ENCODE measurements at places on chromosomes 3 and 15.

DNA sequence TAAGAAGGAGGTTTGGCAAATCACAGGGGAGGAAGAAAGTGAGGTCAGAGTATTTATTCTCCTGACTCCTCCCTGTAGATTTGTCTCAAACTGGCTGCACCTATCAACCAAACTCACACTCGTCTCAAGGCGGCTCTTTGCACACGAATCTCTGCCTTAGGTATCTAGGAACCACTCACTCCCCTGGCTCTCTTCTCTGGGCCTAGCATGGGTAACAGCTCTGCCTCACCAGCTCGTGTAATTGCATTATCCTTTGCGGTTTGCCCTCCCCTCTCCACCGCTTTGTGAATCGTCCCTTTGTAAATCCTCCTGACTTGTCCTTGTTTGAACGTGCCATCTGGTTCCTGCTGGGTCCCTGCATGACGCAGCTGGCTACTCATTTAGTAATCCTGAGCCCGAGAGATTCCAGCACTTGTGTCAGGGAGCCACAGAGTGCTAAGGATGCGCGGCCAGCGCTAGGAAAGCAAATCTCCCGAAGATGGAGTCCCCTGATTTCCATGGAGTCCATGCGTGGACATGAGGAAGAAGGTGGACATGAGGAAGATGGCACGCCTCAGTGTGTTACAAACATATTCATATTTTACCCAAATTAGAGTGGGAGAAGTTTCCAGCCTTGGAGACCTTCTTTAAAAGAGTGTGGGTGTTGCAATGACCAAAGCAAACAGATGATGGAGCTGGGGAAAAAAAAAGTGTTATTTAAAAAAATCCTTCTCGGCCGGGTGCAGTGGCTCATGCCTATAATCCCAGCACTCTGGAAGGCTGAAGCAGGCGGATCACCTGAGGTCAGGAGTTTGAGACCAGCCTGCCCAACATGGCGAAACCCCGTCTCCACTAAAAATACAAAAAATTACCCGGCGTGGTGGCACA, 26.7 kb downstream of the NRROS start:
- no peak for DNase-seq

DNA sequence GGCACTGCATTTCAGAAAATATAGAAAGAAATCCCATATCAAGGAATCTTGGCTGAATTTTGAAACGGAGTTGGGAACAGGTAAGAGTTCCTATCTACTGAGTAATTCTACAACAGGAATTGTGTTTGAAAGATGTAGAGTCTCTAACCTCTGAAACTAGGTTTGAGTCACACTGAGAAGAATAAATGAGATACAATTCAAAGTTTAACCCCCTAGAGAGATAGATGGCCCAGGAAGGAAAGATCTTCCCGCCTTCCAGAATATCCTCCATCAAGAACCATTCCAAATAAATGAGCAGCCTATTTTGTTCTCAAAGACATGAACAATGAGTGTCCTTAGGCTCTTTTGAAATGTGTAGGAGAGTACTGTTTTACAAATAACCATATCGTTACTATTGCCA, 2.9 kb upstream of the ANP32A start:
- no peak for DNase-seq

- no peak for DNase-seq
These were observed 139.1 kb downstream of the TLE3 start for GRCh38 chr15:69958496-69959084.

DNA sequence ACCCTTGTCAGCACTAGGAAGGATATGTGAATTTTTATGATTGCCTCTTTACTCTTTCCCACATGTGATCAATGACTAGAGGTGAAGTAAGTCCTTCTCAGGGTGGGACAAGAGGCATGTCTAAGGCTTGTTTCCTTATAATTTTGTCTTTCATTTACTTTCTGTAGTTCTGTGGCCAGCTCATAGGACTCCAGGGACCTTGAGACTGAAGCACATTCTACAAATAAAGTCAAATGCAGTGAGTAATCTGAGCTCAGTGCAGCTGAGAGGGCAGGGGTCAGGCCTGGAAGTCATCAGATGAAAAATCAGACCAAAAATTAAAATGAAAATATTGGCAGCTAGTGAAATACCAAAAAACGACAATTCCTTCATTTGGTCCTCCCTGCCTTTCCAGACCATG, 424.7 kb upstream of the THBS1 start:
- DNase-seq = no peak

- no peak for DNase-seq
These were observed 352.5 kb upstream of the C2CD4B start for GRCh38 chr15:62517541-62517940.

- no peak for DNase-seq
These were observed 11.1 kb upstream of the SATB1 start for GRCh38 chr3:18436213-18436612.

GRCh38 chr3:146770881-146771280, 165.7 kb upstream of the PLSCR5 start:
- DNase-seq = no peak

DNA sequence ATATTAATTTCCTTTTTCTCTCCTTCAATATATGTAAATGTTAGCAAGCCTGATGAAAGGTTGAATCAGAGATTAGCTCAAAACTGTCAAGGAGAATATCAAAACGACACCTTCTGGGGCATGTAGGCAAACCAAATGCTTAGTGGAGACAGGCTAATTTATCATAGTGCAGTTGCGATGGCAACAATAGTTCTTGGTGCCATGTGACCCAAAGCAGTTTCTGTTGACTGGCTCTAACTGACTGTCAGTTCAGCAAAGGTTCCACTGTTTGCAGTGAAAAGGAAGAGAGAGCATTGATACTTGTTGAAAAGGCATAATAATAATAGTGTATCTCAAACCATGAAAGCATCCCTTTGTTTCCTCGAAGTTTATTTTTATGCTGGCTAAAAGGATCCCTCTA, 513.9 kb downstream of the NLGN1 start:
- no peak for DNase-seq

GRCh38 chr3:12719541-12719940, 39.5 kb downstream of the TMEM40 start:
- DNase-seq = no peak

- DNase-seq = peak; percentile 87
These were observed 88.4 kb upstream of the RASGRP1 start for GRCh38 chr15:38652998-38653397.

- DNase-seq = no peak
These were observed 68.5 kb upstream of the SGO1 start for GRCh38 chr3:20254268-20255117.

DNA sequence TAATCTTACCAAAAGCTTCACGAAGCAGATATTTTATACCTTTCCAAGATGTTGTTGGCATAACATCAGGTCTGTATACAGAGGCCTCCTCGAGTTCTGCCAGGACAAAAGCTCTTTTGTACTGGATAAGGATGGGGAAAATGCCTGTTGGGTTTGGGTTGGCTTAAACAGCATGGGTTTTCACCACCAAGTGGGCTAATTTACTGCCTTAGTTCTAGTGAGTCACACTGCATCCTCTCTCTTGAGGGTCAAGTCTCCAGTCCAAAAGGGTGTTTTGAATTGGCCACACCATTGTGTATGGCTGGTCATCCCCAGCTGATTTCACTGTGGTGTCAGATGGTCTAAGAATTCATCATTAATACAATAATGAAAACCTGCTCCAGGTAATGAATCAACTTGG, 26.1 kb upstream of the BHLHE40 start:
- no peak for DNase-seq

- no peak for DNase-seq
These were observed 319.1 kb upstream of the TBL1XR1 start for GRCh38 chr3:177516158-177517011.

GRCh38 chr3:58073301-58074108, 65.3 kb downstream of the FLNB start:
- no peak for DNase-seq

DNA sequence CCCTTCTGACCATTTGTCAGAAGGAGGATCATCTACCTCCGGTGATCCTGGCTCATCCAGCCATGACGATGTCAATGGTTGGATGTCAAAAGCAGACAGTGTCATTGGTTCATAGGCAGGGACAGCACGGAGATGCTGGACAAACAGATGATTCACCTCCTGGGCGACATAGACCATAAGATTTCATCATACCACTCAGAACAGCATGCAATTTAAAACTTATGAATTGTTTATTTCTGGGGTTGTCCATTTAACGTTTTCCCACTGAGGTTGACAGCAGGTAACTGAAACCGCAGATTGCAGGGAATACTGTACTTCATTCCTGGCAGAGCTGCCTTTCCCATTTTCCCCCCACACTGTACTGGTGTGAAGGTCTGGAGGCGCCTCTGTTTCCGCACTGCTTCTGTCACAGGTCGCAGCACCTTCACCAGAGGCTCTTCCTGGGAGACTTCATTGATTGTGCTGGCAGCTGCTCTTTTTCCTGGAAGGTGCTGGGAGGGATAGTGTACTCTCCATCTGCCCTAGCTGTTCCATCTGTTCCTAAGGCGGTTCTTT, 32.5 kb upstream of the TMOD3 start:
- DNase-seq = no peak

DNA sequence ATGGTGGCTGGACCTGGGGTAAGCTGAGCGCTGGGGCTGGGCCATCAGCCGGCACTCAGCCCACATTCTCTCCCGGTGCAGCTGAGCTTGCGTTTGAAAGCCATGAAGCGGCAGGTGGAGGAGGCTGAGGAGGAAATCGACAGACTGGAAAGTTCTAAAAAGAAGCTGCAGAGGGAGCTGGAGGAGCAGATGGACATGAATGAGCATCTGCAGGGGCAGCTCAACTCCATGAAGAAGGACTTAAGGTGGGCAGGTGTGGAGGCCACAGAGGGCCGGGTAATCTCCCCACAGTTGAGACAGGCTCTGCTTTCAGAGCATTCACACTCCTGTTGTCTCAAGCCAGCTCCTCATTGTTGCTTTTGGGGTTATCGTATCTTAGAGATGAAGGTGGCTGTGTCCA, 45.7 kb upstream of the MYZAP start:
- no peak for DNase-seq

DNA sequence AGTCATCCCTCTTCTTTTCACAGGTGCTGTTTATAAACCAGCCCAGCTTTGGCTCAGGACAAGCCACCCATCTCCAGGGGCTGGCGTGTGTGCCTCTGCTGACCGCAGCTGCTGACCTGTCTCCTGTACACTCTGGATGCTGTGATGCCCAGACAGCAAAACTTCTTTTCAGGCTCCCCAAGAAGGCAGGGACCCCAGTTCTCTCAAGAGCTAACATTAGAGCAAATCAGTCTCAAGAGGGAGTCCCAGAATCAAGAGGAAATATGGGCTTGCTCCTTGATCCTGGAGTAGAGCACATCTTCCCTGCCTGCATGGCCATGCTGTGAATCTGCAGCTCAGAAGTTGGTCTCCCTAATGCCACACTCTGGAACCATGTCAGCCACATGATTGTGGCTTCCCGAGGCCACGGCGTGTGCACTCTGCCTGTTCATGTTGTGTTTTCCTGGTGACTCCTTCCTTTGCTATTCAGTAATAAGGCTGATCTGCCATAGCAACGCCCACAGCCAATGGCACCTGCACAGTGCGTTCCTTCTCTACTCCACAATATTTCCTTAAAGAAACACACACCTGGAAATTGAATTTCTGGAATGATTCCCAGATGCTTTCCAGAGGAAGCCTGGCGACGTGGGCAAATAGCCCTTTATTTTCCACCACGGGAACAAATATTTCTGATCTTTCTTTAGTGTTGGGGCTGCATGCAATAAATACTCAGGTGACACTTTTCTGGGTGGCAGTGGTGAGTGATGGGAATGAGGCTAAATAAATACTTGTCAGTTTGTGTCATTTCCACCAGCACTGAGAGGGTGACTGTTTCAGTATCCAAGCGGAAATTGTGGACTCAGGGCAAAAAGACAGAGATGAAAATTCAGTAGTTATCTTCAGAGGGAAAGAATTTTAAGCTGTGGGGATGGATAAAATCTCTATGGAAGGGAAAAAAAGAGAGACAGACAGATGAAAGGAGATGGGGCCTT, 21.9 kb upstream of the THSD4 start:
- no peak for DNase-seq

DNA sequence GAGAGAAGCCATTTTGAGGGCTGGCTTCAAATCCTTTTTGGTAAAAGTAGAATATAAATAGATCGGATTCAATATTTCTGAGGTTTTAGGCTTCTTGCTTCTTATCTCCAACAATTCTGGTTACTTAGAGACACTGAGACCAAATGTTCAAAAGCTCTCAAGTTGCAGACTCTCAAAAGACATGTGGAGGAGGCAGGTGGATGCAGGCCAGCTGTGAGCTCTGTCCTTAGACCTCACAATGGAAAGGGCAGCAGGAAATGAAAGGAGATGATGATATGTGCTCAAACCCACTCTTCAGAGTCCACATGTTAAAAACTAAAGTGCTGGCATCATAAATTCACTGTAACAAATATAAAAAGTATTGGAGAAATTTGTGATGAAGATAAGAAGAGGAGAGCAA, 424.9 kb upstream of the ALCAM start:
- no peak for DNase-seq

- DNase-seq = no peak
These were observed 75.6 kb upstream of the MBNL1 start for GRCh38 chr3:152192936-152193672.
